PC-9 (cell line): ENCODE measurements at places on chromosomes 2 and 18. TPM values are rescaled to one million over a fixed set of nuclear protein-coding genes. Genes with fewer than 3 reads are reported as not detected.

Gene HMSD
- total RNA-seq = not detected in 2 replicates

Gene SPP2
- total RNA-seq = not detected in 2 replicates

Gene SFTPB
- not detected in 2 replicates for total RNA-seq

Gene MAB21L4
- total RNA-seq = 68.8 and 84.0 TPM in 2 replicates

Gene CACNB4
- 0.73 and 0.98 TPM in 2 replicates for total RNA-seq

Gene SNTG2
- not detected in 2 replicates for total RNA-seq

Gene INHA
- 5.2 and 9.1 TPM in 2 replicates for total RNA-seq

Gene ACVR1C
- 0.04 and 0.30 TPM in 2 replicates for total RNA-seq

Gene MBOAT2
- 45.3 and 57.7 TPM in 2 replicates for total RNA-seq

Gene CYP27C1
- total RNA-seq = 0.94 and 1.6 TPM in 2 replicates

Gene RESP18
- total RNA-seq = not detected in 2 replicates

Gene CYP26B1
- total RNA-seq = 0.55 and 1.3 TPM in 2 replicates

Gene SATB2
- total RNA-seq = 7.3 and 7.8 TPM in 2 replicates

Gene AQP12A
- not detected in 2 replicates for total RNA-seq

Gene SSB
- total RNA-seq = 53.8 and 71.3 TPM in 2 replicates

Gene ALPG
- 0.76 and 1.2 TPM in 2 replicates for total RNA-seq

Gene SNRNP27
- total RNA-seq = 29.9 and 38.1 TPM in 2 replicates
